ENCODE measurements at places on chromosomes 2 and 18.

GRCh38 chr2:83112858-83113257 is 1346.2 kb downstream of the SUCLG1 start:
- no peak for DNase-seq

- DNase-seq = no peak
Observed at GRCh38 chr2:207160115-207160514, 5.6 kb downstream of the KLF7 start.

DNA sequence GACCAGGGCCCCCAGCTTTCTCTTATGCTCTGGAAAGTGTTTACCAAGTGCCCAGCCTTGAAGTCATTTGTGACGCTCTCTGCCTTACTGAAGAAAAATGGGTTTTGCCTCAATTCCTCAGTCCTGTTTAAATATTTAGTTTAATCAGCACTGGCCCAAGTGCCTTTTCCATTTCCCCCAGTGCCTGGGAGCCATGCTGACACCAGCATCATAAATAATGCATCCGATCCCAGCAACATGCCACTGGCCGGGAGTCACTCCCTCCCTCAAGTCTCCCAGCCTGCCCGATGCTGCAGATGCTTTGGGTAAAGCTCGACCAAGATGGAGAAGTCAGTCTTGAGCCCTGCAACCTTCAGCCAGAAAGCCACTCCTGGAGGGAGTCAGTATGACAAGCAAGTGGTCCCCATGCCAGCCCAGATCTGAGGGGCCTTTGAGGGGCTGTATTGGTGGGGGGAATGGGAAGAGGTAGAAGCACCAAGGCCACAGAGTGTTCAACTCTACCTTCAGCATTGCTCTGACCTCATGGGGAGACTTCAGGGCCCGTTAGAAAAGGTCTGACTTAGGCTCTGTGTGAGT is 12.0 kb upstream of the MTA3 start:
- DNase-seq = no peak

- no peak for DNase-seq
Observed at GRCh38 chr2:965640-966147, 15.0 kb downstream of the SNTG2 start.

DNA sequence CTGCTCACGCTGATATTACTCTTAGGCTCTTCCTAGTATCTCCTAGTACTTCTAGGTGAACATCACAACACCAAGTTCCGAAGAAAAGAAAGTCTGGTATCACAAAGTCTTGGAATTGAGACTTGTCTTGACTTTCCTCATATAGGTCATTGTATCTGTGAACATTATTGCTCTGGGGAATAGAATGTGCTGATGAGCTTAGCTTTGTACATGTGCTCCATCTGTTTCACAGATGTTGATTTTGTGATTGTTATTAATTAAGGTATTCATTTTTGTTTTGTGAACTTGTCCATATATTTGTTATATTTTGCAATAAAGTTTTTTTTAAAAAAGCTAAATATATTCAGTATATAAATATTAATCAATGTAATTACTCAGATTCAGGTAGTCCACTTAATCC is 111.7 kb downstream of the BABAM2 start:
- DNase-seq = no peak

DNA sequence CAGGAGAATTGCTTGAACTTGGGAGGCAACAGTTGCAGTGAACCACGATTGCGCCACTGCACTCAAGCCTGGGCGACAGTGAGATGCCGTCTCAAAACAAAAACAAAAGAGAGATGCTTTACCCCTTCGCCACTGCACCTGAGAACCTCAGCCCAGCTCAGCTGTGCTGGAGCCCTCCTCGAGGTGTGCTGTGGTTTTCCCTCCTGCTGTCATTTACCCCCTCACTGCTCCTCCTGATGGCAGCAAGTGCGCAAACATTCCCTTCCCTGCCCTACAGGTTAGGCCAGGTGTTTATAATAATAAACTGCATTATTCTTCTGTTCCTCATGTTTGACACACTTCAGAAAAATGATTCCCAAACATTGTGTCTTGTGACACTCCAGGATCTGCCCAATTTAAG is 8.4 kb downstream of the FBXO36 start:
- DNase-seq = no peak

DNA sequence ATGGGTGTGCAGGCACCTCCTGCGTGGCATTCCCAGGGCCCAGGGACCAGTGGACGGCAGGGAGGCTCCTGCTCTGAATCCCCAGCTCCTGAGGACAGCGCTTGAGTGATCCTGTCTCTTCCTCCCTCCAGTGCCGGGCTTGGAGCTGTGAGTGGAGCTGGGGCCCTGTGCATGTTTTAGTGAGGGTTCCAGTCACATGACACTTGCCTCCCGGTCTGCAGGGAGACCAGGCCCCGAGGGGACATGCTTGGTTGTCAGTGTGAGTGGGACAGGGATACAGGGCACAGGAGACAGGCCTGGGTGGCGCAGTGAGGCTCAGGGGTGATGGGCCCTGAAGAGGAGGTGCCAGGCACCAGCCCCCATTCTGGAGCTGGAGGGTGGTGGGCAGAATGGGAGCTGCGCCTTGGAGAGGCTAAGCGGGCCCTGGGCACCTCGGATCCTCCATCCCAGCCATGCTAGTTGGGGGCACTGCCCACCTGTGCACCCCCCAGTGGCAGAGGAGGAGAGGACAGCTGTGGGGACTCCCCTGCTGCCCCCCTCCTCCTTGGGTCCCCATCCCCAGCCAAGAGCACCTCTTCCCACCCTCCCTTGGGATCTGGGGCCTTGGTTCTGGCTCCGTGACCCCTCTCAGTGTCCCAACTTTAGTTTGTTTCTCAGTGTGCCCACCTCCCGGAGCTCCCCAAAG is 12.0 kb downstream of the ARHGEF4 start:
- no peak for DNase-seq

- DNase-seq = no peak
Observed at GRCh38 chr2:14565666-14566065, 66.9 kb upstream of the LRATD1 start.

GRCh38 chr18:60044290-60045006 is 144.7 kb downstream of the PMAIP1 start:
- DNase-seq = no peak

DNA sequence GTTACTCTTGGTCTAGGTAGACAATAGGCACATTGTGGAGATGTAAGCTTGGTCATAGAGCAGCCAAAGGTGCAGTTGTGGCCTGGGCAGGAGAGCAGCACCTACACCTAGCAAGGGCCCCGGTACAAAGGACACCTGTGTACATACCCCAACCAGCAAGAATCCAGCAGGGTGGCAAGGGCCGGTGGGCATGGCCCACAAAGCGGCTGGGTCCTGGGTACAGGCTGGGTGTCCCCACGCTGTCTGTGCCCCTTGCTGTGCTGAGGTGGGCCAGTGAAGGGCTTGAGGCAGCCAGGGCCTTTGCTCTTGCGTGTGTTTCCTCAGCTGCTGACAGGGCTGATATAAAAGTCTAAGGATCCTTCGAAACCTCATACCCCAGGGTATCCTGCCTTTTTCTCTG is 501.8 kb downstream of the EIPR1 start:
- peak; percentile 19 for DNase-seq

DNA sequence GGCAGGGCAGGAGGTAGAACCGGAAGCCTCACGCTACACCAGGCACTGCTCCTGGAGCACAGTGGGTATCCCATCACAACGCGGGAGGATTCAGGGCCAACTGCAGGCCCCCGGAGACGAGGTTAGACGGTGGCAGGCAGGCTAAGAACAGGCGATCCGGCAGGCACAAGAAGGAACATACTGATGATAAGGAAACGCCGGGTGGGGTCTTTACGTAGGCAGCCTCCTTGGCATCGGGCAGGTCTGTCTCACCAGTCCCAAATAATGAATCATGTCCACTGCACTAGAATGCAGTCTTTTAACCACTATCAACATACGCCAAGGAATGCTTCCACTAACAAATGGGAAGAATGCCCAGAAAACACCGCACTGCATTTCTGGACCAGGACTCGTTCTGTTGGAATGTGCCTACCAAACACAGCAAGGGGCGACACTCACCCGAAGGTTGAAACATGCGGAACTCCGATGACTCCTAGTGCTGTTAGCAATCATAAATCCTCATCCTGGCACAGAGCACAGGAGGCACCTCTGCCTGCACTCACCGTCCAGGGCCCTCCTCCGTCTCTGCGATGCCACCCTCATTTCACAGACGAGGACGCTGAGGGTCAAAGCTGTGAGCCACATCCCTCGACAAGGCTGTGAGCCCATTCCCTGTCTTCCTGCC is 35.2 kb downstream of the ZNF516 start:
- DNase-seq = peak; percentile 32

- DNase-seq = no peak
Observed at GRCh38 chr2:4445821-4446220, 742.4 kb downstream of the DCDC2C start.

GRCh38 chr2:23433282-23433681 is 48.3 kb downstream of the KLHL29 start:
- DNase-seq = no peak

GRCh38 chr2:231597014-231597611 is 4.4 kb downstream of the TEX44 start:
- no peak for DNase-seq

- DNase-seq = no peak
Observed at GRCh38 chr18:24497031-24497754, 36.8 kb downstream of the HRH4 start.

DNA sequence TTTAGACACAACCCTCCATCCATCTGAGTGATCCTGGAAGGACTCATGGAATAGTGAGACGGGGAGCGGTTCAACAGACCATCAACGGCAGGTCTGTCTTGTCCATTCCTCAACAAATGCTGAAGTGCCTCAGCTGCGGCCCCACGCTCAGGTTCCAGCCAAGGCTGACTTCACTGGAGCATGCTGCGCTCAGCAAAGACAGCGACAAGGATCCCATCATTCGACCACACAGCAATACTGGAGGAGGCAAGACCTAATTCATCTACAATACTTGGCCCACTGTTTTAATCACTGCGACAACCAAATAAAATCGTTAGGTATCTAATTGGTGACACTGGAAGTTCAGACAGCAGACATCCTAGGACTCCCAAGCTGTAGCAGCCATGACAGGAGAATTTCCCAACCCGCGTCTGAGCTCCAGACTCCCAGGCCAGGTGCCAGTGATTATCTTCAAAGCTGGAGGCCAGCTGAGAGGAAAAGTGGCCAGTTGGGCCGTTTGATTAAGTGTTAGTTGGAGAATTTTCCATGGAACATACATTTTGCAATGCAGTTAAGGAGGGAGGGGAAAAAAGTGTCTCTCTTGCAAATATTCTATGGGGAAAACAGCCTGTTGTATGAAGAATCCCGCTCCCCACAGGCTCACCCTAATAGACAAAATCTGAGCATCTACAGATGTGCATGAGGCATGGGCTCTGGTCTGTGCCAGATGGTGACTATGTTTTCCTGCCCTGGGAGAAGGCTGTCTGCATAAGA is 92.5 kb upstream of the SLC35G4 start:
- no peak for DNase-seq

DNA sequence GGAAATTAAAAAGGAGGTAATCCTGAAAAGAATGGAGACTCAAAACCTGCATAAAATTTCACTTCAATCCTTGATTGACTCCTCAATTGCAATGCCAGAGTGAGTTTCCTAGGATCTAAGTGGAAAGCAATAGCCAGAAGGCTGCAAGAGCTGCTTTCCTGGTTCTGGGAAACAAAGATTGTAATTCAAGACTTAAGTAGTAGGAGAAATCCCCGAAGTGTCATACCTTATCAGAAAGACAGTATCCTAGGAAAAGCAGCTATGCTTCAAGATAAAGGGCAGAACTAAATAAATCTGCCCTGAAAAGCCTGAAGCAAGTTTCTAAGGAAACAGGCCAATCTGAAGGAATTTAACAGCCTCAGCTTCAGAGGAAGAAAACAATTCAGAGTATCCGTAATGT is 390.2 kb downstream of the DSC3 start:
- no peak for DNase-seq

- peak; percentile 87 for DNase-seq
Observed at GRCh38 chr18:3449512-3450011, 410 bp upstream of the TGIF1 start.

GRCh38 chr2:138516030-138516704 is 14.6 kb downstream of the SPOPL start:
- no peak for DNase-seq

DNA sequence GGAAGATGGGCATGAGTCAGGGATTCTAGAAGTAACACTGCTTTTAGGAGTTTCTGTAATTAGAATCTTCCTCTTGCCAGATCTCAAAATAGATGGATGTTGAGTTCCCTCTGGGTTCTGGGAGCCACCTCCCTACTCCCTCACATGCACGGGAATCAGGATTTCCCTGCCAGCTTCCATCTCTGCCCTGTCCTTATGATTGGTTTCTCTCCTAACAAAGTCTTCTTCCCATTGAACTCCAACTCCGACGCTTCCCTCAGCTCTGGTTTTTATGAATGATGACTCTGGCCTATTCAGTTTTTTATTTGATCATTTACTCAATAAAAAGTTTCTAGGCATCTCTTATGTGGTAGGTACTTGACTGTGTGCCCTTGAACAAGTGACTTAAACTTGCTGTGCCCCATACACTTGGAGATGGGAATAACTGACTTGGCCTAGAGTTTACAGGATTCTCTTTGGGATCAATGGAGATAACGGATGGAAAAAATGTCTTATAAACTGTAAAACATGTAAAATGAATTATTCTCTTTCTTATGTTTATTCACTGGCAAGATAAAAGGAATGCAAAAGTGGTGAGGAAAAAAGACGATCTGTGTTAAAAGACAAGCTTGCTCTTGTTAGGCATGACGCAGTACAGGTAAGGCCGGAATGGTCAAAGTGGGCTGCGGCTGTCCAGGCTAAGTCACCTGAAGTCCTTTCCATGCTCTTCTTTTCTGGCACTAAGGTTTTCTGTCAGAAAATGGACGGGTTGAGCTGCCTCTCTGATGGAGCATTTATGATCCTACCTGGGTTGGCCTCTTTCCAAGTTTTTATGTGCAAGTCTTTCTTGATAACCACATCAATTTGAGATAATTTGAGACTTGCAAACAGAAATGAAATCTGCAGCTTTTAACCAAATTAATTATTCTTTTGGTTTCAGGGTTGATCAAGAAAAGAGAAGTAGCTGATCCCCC is 199.6 kb downstream of the MYCN start:
- DNase-seq = peak; percentile 17

DNA sequence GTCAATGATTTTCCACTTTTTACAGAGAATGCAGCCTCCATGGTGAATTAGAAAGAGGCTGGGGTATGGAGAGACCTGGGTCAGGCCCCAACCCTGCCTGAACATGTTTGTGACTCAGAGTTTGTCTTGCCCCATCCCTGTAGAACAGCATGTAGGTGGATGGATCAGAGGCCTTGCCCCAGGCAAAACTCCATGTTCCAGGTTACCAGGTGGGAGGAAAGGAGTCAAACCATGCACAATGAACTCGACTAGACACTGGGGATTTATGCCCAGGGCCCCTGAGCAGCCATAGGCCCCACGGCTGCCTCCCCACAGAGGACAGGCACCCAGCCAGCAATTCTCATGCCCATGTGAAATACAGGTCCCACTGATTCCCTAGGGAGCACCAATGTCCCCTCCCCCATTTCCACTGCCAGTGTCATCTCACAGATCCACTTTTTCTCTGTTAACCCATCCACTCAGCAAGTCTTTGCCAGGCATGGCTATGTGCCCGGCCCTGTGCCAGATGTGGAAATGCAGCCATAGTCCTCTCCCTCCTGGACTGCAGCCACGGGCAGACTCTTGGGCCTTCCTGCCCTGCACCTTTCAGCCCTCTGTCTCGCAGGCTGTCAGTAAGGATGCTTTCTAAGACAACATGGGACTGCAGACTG is 737.8 kb upstream of the HS6ST1 start:
- no peak for DNase-seq

- no peak for DNase-seq
Observed at GRCh38 chr2:12257476-12257875, 459.3 kb upstream of the TRIB2 start.
